AML-193 (cell line): ENCODE measurements at places on chromosomes 4 and X.
A peak's percentile ranks its signal among the peaks of the same experiment; 100 is the strongest.

DNA sequence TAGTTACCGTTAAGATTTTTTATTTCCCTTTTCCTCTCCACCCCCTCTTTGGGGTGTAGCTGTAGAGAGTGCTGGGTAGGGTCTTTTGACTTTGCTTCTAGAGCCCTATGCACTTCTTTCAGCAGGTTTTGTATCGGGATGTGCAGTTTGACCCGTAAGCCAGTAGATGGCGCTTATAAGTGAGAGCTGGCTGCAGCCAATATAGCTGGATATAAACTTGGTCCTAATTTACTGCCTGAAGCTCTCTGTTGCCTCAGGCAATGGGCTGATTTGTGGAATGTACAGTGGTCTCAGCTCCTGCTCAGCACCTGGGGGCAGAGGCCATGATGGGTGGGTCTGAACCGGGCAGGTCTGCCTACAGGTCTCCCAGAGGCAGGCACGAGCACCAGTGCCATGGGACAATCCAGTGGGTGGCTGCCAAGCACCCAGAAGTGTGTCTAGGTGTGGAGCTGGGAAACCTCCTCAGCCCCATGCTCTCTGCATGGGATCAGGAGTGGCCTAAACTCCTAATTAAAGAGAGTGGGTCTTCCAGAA lies 146.5 kb downstream of the SPANXN1 start:
- DNase-seq: peak; percentile 2

DNA sequence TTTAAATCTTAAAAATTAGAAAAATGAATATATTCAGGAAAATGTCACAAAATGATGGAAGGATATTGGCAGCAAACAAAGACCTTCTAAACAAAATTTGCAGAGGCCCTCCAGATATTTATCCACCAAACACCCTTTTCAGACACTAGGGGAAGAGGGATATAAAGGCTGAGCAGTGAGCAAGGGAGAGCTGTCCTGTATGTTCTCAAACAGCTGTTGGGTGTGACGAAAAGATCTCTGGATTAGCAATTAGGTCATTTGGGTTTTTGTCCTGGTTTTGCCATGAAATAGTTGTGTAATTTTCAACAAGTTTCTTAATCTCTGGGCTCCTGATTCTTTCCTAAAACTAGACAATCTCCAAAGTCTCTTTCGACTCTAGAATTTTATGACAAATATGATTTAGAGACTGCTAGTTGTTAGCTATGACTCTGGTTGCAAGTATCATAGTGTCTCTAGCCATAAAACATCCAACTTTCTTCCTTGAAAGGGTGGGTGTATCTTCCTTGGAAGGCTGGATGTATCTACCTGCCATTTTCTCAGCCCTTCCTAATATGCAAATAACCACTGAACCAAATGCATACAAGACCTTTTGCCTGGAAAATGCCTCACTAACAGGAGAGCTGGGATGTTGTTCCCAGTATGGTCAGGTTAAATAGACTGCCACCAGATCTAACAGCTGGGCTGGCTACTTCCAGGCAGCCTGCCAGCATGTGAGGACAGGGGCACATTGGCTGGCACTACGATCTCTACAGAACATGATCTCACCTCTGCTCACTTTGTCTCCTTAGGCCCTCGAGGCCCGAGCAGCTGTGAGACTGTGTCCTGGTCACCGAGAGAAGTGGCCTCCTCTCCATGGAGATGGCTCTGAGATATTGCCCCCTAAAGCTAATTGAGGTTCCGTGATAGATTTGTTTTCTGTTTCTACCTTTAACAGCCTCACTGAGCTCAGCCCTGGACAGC lies 225.5 kb upstream of the JADE1 start:
- no peak for DNase-seq

GRCh38 chr4:123599061-123599919 lies 202.7 kb downstream of the SPRY1 start:
- DNase-seq: peak; percentile 88

DNA sequence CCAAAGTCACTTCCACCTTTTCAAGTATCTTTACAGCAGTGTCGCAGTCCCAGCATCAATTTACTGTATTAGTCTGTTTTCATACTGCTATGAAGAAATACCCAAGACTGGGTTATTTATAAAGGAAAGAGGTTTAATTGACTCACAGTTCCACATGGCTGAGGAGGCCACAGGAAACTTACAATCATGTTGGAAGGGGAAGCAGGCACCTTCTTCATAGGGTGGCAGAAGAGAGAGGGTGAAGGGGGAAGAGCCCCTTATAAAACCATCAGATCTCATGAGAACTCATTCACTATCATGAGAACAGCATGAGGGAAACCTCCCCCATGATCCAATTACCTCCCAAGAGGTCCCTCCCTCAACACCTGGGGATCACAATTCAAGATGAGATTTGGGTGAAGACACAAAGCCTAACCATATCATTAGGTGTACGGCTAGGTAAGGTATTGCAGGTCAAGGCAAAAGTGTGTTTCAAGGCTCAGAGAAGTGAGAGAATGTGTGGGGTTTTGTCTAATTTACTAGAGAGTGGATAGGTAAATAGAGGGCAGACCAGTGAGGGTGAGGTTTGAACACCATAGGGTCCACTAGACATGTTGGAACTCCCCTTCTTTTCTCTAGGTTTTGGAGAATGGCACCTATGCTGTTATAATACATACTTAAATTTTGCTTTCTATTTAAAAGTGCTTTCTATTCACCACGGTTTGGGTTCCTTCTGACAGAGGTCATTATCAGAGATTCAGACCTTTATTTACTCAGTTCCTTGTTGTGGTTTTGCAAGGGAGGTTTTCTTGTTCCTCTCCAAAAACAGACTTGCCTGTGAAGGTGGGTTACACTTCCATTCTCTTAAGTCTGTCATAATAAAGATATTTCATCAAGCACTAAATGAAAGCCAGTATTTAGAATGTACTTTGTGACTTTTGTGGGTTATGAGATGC lies 186.6 kb downstream of the CPEB2 start:
- DNase-seq: no peak

- no peak for DNase-seq
Measured at GRCh38 chr4:26021417-26022345, 107.7 kb downstream of the SMIM20 start.

GRCh38 chr4:36740796-36741310 lies 459.4 kb downstream of the DTHD1 start:
- no peak for DNase-seq

DNA sequence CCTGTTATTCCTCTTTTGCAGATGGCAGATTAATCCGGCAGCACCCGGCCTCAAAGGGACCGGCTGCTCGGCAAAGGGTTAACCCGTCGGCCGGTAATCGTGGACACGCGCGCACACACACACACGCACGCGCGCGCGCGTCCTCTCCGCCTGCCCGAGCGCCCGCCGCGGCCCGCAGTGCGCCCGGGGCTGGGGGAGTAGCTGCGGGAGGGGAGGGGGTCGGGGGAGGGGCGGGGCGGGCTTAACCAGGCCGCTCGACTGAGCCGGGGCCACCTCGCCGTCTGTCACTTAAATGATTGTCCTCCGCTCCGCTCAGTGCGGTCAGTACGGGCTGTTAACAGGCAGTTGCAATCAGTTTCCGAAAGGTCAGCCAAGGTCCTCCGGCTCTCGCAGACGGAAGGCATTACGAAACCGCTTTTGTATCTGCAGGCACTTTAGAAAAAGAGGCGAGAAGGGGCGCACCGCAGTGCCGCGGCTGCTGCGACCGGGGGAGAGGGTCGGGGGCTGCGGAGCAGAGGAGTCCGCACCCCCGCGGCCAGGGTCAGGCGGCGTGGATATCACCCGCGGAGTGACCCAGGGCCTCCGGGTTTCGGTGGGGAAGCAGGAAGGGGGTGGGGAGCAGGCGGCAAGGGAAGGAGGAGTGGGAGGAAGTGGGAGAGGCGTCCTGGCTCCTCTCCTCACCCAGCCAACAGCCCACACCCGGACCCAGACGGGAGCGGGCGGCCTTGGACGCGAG lies 57.3 kb upstream of the BCOR start:
- peak; percentile 89 for DNase-seq

DNA sequence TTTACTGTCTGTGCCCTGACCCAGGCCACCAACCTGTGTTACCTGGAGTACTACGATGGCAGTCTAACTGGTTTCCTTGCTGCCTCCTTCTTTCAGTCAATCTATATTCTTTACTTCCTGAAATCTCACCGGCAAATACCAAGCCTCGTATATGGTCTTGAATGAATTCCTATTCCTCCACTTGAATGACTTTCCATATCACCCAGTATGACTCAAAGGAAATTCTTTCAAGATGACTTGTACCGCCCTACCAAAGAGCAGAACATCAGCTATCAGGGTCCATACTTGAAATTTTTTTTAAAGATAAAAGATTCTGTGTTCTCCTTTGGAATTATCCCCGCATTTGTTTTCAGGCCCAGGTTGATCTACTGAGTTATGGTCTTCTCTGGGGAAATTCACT lies 378.0 kb downstream of the AFF2 start:
- no peak for DNase-seq

DNA sequence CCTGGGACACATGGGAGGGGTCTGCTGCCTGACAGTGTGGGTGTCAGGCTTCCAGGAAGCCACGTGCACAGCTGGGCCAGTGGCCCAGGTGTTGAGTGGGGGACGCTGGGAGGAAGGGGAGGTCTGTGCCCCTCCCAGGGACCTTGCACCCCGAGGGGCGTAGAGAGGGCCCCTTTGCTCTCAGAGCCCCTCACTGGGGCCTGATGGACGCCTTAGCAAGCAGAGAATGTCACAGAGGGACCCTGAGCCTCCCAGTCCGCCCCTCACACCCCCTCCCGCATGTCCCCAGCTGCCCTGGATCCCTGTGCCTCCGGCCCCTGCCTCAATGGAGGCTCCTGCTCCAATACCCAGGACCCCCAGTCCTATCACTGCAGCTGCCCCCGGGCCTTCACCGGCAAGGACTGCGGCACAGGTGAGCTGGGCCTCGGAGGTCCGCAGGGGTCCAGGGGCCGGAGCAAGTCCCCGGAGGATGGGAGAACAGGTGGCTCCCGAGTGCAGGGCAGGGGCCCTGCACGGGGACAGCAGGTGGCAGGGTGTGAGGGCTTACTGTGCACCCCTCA lies 2.1 kb downstream of the HGFAC start:
- DNase-seq: no peak

- no peak for DNase-seq
Measured at GRCh38 chrX:48714573-48714972, 18.0 kb downstream of the SUV39H1 start.

DNA sequence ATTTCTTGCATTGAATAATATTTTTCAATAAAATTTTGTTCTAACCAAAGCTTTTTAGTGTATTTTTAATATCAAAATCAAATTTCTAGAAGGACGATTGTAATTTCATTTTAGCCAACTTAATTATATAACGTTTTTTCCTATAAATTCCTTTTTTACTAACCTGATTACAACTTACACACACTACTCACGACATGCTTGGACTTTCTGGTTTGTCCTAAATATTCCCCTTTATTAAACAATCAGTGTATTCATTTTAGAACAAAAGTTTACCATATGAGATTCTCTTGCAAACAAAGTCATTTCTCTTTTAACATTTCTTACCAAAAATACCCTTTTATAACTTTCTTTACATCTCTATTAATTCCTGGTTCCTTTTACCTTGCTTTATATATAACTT lies 173.7 kb downstream of the PWWP3B start:
- no peak for DNase-seq

- DNase-seq: no peak
Measured at GRCh38 chrX:29453333-29453732, 762.0 kb upstream of the MAGEB2 start.

GRCh38 chrX:44484607-44485146 lies 58.0 kb downstream of the FUNDC1 start:
- no peak for DNase-seq

GRCh38 chr4:51830156-51830720 lies 12.7 kb upstream of the DCUN1D4 start:
- DNase-seq: no peak

DNA sequence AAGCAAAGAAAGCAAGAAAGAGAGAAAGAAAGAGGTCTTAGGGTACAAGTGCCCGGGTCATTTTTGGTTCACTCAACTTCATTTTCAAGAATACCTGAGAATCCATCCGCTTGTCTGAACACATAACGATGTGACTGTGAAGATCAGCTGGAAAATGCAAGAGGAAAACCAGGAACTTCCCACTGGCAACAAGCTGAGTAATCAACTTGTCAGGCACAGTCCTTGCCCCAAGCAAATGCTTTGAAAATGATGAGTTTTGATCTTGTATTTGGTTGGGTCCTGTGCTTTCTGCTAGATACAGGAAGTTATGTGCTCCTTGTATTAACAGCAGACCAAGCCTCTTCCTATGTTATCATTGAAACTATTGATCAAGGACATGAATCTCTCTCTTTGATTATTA lies 239.1 kb downstream of the ASMT start:
- DNase-seq: no peak

DNA sequence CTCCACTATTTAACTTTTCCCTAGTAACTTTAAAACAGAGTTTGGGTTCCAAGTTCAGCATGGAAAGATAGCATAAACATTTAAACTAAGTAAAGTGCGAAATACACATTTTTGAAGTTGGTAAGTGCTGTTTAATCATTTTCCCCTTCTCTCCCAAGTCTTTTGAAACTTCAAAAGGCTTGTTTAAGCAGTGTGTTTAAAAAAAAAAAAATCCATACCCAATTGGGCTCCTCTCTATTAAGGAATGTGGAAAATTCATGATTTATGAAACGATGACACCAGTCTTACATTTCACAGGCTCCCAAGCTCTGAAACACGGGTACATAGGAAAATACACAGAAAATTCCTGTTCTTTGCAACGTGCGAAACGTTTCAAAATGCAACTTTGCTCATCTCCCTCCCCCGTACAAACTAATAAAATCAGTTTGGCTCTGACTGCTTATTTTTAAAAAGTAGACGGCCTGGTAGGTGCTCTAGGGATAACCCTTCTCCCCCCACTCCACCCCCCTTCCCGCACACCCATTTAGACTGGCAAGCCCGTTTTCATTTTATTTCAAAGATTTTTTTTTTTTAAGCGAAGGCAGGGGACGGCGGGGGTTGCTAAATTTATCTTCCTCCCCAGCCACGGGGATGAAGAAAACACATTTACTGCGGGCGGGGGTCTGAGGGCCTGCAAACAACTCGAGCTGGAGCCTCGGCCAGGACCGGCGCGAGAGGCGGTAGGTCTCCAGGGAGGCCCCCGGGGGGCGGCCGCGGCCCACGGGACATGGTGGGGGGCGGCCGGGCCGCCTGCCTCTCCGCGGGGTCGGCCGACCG lies 786 bp upstream of the ZFX start:
- DNase-seq: no peak

GRCh38 chr4:146550161-146550560 lies 28.4 kb upstream of the SLC10A7 start:
- no peak for DNase-seq

DNA sequence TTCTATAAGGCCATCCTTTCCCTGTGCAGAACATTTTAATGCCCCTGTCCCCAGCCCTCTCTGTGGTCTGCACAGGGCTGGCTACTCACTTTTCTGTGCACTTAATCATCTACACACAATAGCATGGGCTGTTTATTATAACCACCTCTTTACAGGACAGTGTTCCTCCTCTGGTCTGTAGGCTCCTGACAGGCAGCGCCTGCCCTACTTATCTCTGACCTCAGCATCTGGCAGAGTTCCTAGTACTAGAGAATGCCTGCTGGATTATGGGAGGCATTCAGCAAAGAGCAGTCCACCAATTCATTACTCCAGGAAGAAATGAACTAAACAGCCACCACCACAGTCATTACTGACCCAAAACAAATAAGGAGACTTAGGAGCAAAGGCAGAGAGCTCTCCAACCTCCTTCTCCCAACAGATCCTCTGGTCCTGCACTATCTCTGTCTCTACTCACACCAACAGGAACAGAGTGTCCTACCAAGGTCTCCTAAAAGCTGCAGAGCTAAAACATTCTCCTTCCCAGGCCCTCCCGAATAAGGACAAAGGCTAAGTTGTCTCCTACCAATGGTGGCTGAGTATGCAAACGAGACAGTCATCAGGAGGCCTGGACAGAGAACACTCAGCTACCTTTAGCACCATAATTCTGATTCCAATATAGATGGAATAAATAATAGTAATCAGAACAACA lies 279.2 kb downstream of the QDPR start:
- DNase-seq: no peak
